ENCODE measurements at places on chromosomes 5 and 9.

DNA sequence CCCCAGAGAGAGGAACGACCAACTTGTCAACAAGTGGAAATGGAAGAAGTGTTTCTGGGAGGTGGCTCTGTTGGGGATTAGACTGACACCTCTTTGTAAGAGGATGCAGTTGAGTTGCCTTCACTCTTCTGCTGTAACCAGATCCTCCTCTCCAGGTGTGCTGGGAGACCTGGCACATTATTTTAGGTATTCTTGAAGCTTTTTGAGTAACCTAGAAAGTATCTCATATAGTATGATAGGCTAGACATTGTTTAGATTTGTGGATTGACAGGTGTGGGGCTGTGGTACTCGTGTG, 21.6 kb downstream of the SNX30 start:
- no peak for DNase-seq

DNA sequence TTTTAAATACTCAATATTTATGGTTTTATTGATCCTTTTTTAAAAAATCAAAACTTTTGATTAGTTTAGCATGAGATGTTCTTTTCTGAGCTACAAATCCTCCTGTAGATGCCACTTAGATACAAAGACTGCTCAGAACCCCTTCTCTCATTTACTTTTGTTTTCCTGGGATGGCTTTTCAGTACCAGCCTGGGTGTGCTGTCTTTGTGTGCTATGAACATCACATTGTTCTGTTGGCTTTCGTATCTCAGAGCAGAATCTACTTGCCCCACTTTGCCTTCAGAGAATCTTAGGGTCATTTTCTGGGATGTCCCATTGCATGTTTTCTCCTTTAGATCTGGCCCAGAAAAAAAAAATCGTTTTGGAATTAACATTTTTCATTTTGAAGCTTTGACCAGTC, 85.9 kb downstream of the RASGRF2 start:
- no peak for DNase-seq

- no peak for DNase-seq
Measured at GRCh38 chr9:106796771-106797170, 66.2 kb upstream of the ZNF462 start.

- no peak for DNase-seq
Measured at GRCh38 chr5:159027504-159027903, 72.2 kb downstream of the EBF1 start.

DNA sequence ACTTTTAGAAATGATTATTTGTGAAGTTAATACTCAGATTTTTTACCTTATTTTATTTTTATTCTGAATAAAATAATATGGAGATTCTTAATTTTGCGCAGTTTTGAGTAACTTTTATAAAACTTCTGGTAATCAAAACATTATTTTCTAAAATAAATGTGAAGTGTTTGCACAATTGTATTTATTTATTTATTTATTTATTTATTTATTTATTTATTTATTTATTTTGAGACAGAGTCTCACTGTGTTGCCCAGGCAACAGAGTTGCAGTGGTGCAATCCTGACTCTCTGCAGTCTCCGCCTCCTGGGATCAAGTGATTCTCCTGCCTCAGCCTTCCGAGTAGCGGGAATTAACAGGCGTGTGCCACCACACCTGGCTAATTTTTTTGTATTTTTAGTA, 73.5 kb downstream of the RPS6 start:
- no peak for DNase-seq

DNA sequence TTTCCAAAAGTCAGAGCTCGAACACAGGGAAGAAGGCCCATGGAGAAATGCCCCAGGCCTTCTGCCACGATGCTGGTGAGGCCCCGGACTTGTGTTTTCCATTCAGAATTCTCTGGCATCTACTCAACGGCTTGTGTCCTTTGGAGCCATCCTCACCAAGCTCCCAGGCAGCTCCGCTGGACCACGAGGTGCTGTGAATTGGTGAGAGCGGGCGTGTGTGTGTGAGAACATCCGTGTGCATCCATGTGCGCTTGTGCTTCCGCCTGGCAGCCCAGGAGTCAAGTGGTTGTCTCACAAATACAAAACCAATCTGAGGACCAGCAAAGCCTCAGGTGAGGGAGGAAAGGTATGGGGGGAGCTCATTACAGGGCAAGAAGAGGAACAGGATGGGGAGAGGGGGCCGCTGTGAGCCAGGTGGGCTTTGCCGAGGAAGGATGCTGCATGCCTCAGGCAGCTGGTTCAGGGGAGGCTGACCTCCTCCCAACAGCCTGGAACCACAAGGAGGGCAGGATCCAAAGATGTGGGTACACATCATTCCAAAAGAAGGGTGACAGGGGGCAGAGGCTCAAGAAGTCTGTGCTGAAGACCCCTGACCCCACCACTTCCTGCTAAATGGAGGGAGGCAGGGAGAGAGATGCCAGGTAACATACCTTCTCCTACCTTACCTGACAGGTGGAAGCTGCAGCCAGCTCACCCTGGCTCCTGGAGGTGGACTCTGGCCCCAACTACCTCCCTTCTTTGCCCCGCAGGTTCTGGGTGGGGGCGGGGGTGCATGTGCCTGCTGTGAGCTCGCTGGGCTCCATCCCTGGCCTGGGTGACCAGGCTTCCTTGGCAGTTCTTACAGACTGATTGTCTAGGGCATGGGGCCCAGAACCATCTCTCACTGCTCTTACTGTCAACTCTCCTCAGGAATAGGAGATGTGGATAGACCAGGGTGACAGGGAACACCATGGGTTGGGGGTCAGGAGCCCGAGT, 196.3 kb downstream of the PAX5 start:
- DNase-seq: no peak

DNA sequence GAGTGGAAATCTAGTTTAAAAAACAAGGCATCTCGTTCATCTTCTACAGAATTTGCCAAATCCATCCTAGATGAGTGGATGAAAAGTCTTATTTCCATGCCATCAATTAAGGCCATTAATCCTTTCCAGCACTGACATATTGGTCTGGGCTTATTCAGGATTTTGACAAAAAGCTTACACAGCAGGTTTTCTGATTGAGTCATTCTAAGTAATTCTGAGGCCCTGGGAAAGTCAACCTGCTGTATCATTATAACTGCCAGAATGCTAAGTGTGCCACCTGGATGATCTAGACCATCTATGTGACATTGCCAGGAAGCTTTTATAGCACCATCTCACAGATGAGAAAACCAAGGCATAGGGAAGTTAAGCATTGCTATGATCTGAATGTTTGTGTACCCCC, 132.1 kb upstream of the MAP3K1 start:
- no peak for DNase-seq

GRCh38 chr9:37954581-37954981, 50.7 kb upstream of the SLC25A51 start:
- DNase-seq: peak; percentile 65

- no peak for DNase-seq
Measured at GRCh38 chr5:124706729-124707361, 39.6 kb downstream of the ZNF608 start.

GRCh38 chr9:124423155-124423554, 7.9 kb upstream of the PSMB7 start:
- DNase-seq: no peak

GRCh38 chr9:72305102-72305546, 59.9 kb downstream of the ZFAND5 start:
- DNase-seq: peak; percentile 32
